ENCODE measurements at places on chromosomes 1 and 21.

DNA sequence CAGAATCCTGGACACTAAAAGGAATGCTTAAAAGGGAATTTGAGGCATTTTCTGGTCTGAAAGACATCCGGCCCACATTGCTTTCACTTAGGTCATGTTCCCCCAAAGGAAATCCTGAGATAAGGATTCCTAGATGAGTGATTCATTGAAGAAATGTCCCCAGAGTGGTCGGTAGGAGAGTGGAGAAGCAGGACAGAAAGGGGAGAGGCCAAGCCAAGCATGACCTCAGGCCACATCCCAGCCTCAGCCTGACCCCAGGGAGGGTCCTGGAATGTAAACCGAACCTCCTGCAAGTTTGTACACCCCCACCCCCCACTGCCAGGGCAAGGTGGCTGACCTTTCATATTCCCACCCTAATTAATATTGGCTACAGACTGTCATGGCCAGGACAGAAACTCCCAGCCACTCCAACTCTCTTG, 16.6 kb downstream of the HIVEP3 start:
- DNase-seq = no peak

GRCh38 chr1:202615501-202616354, 94.5 kb downstream of the SYT2 start:
- DNase-seq = no peak

GRCh38 chr1:175147569-175147968, 45.0 kb downstream of the KIAA0040 start:
- DNase-seq = no peak

DNA sequence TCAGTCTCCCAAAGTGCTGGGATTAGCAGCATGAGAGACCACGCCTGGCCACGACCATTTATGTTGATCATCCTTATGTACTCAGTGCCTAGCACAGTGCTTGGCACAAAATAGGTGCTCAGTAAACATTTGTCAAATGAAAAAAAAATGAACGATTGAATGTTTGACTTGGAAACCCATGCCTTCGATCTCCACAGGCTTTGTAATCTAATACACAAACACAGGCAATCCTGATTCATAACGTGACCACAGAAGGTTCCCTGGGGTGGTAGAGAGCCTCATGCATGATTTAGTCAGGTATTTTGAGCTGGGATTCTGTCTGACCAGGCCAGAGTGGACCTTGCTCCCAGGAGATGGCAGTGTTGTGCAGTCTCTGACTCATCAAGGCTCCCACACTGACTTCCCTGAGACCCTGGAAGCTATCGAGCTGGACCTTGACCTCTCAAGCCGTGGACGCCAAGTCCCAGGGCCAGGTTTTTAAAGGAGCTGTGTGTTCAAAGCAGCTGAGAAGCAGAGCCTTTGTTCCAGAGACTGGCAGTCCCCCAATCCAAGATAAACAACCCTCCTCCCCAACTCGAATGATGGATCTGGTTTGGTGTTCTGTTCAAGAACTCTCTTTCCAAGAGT, 81.1 kb downstream of the PGM1 start:
- DNase-seq = peak; percentile 87

GRCh38 chr1:225974454-225974853, 24.7 kb downstream of the SDE2 start:
- DNase-seq = no peak

GRCh38 chr1:210597555-210598134, 268.9 kb downstream of the HHAT start:
- no peak for DNase-seq

- DNase-seq = no peak
These were observed 15.2 kb downstream of the GALNT2 start for GRCh38 chr1:230082211-230082610.

GRCh38 chr1:203692565-203693470, 66.2 kb downstream of the ATP2B4 start:
- peak; percentile 84 for DNase-seq

- DNase-seq = no peak
These were observed 25.9 kb downstream of the CYP2J2 start for GRCh38 chr1:59900640-59901039.

GRCh38 chr1:64701071-64701470, 43.8 kb upstream of the RAVER2 start:
- DNase-seq = no peak

DNA sequence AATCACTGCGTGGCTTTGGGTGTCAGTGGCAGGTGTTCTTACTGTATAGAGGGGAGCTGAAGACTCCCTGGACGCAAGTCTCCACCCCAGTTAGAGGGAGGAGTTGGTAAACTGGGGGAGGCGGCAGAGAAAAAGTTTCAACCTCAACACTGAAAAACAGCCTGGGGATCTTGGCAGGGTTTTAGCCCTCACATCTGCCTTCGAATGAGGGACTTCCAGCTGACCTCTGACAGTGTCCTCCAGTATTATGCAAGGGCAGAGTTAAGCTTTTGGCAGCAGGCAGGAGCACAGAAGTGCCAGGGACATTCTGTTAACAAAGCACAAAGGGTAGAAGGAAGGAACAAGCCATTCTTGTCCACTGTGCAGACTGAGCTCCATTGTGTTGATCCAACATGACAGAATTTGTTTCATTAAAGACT, 41.2 kb upstream of the RAB4A start:
- DNase-seq = peak; percentile 83

- peak; percentile 36 for DNase-seq
These were observed 1.0 kb upstream of the DIRAS3 start for GRCh38 chr1:68051475-68051874.

GRCh38 chr1:109167001-109167506, 46.7 kb upstream of the SARS1 start:
- DNase-seq = no peak

DNA sequence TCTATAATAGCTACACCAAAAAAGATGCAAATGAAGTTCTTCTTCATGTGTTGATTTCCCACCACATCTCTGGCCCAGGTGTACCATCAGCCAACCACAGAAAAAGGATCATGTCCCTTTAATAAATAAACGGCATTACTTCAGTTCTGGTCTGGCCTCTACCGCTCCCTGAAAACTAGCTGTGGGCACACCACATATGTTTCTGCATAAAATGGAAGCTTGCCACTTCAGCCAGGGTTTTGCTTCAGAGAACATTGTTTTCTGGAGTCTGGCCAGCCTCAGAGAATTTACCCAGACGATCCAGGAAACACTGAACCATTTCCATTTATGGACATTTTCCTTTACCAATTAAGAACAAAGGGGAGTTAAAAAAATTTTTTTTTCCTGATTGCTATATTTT, 5.8 kb upstream of the LAMC2 start:
- DNase-seq = no peak

DNA sequence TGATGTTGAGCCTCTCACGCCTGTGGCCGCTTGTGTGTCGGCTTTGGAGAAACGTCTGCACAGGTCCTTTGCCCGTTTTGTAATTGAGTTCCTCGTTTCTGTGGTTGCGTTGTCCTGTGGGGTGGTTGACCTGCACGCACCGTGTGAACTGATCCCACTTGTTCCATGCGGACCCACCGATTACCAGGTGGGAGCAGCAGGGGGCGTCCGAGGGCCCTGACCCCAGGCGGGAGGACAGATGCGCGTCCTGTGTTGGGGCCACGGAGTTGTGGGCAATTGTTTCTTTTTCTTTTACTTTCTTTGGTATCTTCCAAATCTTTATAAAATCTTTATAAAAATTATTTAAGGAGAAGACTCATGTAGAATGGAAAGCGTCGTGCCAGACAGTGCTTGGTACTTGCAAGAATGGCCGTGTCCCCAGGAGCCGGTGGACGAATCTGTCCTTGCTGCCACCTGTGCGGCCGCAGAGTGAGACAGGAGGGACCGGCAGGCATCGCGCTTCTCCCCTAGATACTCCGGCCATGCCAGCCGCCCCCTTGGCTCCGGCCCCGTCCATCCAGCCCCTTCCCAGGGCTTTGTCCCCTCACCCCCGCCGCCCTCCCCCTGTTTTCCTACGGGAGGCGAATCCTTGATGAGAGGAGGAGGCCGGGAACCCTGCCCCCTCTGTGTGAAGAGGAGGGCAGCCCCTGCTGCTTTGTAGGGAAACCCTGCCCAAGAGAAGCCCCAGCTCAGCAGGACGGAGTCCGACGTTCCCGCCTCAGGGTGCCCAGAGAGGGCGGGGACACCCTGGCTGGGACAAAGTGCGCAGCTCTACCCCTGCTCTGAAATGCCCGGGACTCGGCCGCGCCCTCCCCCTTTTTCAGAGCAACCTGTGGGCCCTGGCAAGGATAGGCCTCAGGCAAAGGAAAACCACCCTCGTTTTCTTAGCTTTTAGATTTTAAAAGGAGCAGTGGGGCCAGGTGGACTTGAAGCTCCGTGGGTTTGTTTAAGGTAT, 41.7 kb downstream of the PRKCZ start:
- no peak for DNase-seq

DNA sequence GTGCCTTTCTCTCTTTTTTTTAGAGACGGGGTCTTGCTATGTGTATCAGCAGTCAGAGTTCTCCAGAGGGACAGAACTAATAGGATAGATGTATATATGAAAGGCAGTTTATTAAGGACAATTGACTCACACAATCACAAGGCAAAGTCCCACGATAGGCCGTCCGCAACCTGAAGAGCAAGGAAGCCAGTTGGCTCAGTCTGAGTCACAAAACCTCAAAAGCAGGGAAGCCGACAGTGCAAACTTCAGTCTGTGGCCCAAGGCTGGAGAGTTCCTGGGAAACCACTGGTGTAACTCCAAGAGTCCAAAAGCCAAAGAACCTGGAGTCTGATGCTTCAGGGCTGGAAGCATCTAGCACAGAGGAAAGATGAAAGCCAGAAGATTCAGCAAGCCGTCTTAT, 16.3 kb upstream of the H3-3A start:
- no peak for DNase-seq

DNA sequence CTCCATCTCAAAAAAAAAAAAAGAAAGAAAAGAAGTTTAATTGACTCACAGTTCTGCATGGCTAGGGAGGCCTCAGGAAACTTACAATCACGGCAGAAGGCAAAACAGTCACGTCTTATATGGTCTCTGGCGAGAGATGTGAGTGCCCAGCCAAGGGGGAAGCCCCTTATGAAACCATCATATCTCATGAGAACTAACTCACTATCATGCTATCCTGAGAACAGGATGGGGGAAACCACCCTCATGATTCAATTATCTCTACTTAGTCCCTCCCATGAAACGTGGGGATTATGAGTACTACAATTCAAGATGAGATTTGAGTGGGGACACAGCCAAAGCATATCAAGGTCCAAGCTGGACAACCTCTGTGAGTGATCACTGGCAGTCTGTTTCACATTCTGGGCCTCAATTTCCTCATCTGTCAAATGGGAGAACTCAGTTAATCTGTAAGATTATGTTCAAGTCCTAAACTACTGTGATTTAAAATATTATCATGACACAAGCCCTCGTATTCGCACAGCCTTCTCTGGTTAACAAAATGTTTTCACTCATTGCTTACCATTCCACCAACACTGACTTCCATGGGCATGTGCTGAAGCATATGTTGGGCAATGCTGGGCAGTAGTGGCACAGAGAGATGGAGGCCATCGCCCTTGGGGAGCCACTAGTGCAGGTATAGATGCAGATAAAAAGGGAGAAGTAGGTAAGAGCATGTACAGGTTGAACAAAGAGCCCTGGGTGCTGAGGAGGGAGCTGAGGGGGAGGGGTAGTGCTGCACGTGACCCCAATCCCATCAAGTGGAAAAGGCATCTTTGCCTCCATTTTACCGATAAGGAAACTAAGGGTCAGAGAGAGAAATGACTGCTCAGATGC, 46.2 kb upstream of the SLC2A1 start:
- DNase-seq = no peak

DNA sequence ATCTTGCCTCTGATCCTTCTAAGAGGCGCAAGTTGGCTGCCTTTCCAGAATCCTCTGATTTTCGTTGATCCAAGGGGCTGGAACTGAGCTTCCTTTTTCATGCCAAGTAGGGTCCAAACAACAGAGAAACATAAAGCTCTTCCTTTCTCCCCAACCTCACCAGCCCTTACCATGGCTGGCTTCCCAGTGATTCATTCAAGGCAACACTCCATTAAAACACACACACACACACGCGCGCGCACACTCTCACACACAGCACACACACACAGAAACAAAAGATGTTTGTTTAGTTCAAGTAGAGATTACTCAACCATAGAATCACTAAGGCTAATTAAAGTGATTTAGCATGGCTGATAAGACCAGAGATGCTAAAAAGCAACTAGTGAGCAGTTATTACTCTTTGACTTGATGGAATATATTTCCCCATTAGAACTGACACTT, 13.0 kb upstream of the GUCA2A start:
- DNase-seq = peak; percentile 75

- DNase-seq = peak; percentile 81
These were observed 16.6 kb upstream of the LEMD1 start for GRCh38 chr1:205438213-205439158.

DNA sequence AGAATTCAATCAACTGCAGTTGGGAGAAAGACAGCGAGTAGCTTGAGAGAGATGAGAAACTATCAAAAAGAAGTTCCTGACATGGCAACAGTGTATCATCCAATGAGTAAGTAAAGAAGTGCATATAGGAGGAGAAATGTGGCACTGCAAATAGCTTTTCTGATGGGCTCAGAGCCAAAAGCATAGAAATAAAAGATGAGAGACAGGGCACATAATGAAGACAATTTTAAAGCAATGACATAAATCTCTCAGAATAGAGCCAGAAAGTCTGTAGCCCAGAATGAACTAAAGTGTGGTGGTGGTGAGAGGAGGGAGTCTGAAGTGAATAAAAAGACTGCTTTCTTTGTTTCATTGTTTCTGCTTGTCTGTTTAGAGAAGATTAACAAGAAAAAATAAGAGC, 34.3 kb downstream of the TNFSF18 start:
- DNase-seq = no peak

- no peak for DNase-seq
These were observed 1.9 kb downstream of the CTSE start for GRCh38 chr1:206021626-206022365.

GRCh38 chr1:63774617-63775417, 1.0 kb downstream of the ROR1 start:
- peak; percentile 85 for DNase-seq

DNA sequence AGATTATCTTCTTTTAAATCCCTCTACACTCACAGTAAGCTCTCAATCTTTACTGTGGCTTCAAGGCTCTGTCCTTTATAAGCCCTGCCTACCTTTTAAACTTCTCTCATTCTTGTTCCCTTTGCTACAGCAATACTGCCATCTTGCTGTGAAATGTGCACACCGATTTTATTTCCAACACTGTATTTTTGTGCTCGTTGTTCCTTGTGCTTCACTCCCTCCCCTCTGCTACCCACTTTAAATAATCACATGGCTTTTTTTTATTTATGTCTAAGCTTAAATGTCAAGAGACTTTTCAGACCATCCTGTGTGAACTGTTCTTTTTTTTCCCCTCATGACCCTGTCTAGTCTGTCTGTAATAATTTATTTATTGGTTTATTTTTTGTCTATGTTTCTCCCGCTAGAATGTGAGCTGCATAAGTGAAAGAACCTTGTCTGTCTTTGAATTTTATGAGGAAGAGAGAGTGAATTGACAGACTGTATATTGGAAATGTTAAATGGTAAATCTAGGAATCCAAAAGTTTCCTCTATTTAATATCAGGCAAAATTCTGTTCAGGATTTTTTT, 45.7 kb downstream of the ABCD3 start:
- DNase-seq = no peak

- DNase-seq = no peak
These were observed 34.5 kb upstream of the TDRD10 start for GRCh38 chr1:154467434-154468102.
